ENCODE measurements at places on chromosomes 13 and 19.

DNA sequence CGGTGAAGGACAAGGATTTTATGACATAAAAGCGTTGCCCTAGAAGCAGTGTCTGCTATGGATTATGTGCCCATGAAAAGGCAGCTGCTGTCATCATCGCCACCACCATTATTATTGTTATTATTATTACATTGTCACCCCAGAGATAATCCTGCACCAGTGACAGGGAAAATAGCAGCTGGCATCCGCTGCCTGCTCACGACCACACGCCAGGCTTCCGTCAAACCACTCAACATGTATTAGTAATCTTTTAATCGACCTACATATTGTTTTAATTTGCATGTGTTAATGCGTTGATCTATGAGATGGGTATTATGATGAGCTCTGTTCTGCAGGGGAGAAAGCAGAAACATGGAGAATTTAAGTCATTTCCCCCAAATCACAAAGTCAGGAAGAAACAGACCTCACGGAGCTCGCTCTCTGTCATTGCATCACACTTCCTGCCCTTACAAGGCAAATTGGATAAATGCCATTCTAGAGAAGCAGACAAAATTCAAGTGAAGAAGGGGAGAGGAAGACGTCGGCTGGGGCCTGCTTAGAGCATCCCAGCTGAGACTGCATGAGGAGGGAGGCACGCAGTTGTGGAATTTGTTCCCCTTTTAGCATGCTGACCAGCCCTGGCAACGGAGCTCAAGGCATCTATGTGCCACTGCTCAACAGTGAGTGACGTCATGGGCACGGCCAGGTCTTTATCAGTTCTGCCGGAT lies at the start of gene FFAR3:
TSS of gene FFAR3 (plus strand) at position 594 of the 707 bp plus-strand sequence. CDS start 431 bp downstream, outside the sequence.
- DNase-seq, result peak; percentile 22

GRCh38 chr13:51313619-51314018 lies 25.9 kb upstream of the SERPINE3 start:
- no peak for DNase-seq

GRCh38 chr19:53389978-53390377 lies 5.0 kb upstream of the ZNF765 start:
- DNase-seq, result no peak

DNA sequence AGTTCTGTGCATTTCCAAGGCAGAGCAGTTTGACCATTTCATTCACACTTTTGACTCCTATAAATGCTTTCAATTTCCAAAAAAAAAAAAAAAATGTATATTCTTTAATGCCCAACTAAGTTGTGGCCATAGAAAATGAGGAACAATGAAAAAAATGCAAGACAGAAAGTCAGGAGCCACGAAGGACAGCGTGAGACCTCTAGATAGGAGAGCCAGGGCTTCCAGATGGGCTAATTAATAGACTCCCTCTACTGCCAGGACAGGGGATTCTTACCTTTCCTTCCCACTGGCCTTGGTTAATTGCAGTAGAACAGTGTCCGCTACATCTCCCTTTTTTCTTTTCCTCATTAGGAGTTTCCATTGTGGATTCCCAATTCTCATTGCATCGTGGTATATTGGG lies 8.6 kb downstream of the FPR3 start:
- no peak for DNase-seq

GRCh38 chr19:55369653-55370304 lies 484 bp downstream of the IL11 start:
- DNase-seq, result no peak

DNA sequence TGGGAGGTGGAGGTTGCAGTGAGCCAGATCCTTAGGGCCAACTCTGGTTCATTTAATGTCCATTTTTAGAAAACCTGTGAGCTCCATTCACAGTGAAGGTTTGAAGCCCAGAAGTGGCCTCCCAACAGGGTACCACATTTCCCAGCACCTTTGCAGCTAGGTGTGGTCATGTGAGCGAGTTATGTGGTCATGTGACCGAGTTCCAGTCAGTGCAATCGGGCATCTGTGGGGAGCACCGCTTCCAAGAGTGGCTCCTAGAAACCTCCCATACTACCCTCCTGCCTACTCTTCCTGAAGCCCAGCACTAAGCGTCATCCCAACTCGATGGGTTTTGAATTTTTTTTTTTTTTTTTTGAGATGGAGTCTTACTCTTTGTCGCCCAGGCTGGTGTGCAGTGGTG lies 663 bp upstream of the PLA2G4C start:
- no peak for DNase-seq

GRCh38 chr13:94210816-94211215 lies 268.7 kb downstream of the DCT start:
- no peak for DNase-seq

GRCh38 chr19:5553892-5554291 lies 13.9 kb downstream of the TINCR start:
- no peak for DNase-seq

DNA sequence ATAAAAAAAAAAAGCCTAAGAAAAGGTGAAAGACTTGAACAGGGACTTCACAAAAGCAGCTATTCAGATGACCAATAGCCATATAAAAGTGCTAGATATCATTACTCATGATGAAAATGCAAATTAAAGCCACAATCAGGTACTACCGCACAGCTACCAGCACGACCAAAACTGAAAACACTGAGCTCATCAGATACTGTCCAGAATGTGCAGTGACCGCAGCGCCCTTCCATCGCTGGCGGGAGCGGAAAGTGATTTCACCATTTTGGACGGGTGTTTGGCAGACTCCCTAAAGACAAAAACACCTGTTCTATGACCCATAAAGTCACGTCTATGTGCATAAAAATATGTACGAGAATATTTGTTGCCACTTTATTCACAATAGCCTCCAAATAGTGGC lies 60.7 kb downstream of the SLC6A16 start:
- no peak for DNase-seq

GRCh38 chr19:56301155-56301554 lies 13.5 kb downstream of the ZSCAN5A start:
- no peak for DNase-seq

GRCh38 chr19:406971-407510 lies 1.9 kb downstream of the C2CD4C start:
- DNase-seq, result no peak

DNA sequence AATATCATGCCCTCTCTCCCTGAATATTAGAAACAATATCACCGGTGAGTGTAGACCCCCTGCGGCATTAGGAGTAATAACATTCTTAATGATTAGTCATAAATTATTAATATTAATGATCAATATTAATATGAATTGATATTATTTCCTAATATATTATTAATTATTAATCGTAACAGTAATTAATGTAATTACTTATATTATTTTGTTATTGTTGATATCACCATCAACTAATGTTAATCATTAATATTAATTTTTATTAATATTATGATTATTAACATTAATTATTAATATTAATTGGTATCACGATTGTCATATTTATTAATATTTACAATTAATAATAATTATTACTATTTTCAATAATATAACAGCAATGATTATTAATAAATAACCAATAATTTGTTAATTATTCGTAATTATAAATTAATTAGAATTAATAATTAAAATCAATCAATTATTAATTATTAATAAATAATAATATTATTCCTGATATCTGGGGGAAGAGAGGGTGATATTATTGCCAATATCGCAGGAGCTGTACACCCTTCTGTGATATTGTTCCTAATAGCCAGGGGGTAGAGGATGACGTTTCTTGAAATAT lies 528.8 kb upstream of the PCDH20 start:
- no peak for DNase-seq

DNA sequence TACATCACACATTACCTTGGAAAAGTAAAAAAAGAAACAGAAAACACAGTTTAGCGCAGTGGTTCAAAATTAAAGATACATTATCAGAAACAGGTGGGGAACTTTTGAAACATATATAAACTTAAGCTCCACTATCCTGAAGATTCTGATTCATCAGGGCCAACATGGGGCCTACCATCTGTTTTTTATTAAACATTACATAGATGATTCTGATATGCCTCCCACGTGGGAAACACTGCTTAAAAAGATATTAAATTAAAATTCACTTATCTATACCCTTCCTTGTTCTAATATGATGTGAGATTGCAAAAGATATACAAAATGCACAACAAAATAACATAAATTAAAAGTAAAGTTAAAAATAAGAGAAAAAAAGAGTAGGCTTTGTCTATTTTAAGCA lies 125.0 kb downstream of the VWA8 start:
- no peak for DNase-seq

- DNase-seq, result no peak
Observed at GRCh38 chr13:80783926-80784565, 443.1 kb upstream of the SPRY2 start.

DNA sequence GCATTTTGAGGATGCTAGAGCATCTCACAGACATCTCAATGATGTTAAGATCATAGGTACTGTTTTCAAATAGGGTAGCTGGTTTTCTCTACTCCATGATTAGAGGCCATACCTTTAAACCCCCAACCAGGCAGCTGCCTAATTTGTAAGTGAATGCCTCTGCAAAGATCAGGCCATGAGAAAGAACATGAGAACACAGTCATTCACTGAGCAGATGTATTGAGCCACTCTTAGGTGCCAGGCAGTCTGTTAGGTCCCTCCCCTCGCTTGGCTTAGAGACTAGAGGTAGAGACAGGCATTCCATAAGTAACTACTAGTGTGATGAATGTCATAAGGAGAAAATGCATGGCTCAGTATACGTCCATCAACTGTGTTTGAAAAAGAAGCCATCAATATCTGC lies 410.0 kb downstream of the FGF9 start:
- DNase-seq, result no peak

DNA sequence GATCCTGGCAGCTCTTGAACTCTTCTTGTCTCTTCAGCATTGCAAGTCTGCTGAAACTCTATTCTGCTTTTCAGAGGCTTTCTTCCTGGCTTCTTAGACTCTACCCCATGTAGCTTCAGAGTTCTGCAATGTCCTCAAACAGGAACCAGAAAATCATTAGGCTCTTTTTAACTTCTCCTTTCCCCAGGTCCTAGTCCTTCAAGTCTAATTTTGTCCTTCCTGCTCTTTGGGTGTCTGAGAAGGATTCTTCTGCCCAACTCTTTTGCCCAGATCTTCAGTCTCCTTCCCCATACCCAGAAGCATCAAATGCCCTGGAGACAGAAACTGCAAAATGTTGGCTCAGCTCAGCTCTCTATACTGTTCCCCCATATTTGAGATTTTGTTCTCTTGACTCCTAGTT lies 50.0 kb upstream of the CALM3 start:
- DNase-seq, result no peak

DNA sequence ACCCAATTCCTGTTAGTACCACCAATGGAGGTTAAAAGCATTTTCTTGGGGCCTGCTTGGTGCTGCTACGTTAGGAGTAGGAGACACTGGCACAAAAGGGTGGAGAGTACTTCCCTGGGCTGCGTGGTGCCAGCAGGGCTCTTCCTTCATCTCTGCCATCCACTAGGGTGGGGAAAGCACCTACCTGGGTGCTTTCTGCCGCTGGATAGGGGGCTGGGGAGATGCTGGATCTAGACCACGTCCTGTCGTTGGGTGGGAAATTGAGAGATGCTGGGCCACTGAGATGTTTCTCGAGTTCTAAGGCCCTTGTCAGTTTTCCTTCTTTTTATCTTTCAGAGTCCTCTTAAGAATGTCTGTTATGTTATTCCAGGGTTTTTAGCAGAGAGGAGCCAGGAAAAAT lies 6.7 kb upstream of the FCGBP start:
- peak; percentile 63 for DNase-seq

GRCh38 chr13:24243302-24243701 lies 66.1 kb upstream of the C1QTNF9 start:
- DNase-seq, result no peak

DNA sequence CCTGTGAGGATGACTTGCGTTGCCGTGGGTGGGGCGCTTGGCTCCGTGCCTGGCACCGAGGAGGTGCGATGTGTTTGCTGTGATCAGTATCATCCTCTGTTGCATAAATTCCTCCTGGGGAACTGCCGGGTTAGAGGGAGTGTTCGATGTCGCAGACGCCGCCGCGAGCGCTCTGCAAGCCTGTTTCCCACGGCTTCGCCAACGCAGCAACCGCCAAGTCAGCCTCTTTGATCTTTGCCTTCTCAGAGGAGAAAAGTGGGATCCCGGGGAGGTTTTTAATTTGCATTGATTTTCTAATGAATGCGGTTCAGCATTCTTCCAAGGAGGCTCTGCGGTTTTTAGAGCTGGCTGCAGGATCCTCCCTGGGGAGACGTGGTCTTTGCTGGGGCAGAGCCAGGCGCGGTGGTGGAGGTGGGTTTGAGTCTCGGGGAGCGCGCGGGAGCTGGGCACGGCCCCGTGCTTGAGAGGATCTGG lies 7.6 kb downstream of the GPR32 start:
- DNase-seq, result peak; percentile 76

DNA sequence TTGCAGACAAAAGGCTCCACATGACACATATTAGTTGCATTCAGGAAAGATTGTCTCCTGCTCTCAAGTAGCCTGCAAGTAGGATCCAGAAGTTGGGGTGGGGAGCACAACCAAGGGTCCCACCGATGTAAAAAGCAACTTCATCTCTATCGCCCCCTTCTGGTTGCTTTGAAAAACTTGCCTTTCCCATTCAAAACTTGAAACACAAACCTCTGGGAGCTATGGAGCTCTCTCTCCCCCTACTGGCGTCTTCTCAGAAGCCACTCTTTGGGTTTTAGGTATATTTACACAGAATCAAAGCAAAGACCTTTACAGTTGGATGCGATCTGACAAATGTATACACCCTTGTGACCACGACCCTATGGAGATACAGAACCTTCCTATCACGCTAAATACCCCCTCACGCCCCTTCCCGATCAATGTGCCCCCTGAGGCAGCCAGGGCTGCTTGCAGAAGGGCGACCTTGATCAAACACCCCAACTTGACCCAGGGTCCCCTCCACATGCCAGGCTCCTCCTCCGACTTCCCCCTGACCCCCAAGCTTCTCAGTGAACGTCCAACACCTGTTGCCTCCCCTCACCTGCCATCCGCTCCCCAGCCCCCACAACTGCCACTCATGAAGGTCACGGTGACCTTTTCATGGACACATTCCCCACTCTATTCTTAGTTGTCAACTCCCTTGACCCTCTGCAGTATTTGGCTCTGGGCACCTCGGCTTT lies 10.1 kb downstream of the NOSIP start:
- DNase-seq, result peak; percentile 95

DNA sequence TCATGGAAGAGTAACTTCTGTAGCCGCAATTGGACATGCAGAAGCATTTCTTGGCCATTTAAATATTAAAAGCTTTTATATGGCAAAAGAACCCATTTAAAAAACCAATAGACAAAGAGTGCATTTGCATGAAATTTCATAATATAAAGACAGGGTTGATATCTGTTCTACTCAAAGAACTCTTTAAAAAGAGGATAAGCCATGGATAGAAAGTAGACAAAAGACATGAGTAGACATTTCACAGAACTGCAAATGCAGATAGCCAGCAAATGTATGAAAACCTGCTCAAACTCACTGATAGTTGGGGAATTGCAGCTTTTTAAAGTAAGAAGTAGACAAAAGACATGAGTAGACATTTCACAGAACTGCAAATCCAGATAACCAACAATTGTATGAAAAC lies 218.1 kb downstream of the SHISA2 start:
- DNase-seq, result no peak
